ENCODE measurements at places on chromosomes 1 and 21. TPM values are rescaled to one million over a fixed set of nuclear protein-coding genes. Genes with fewer than 3 reads are reported as not detected.

ITLN1 gene
- total RNA-seq: not detected

KIF26B gene
- 0.11 TPM for total RNA-seq

CATSPERE gene
- total RNA-seq: 1.2 TPM

ECE1 gene
- total RNA-seq: 82.1 TPM

KCND3 gene
- total RNA-seq: not detected

KIF17 gene
- 1.2 TPM for total RNA-seq

- no peaks in the 10 kb centered on the region for H3K36me3 ChIP-seq
- no peaks in the 10 kb centered on the region for H3K27me3 ChIP-seq
- no peaks in the 10 kb centered on the region for H3K4me1 ChIP-seq
- H3K27ac ChIP-seq: no peak overlapping the region
- DNase-seq: no peak
Measured at GRCh38 chr1:177208920-177209319, 38.2 kb downstream of the BRINP2 start.

GRCh38 chr21:45513003-45513717 is 29.1 kb downstream of the SLC19A1 start:
- H3K4me1 ChIP-seq: peaks cover 55% of the 10 kb centered on the region
- H3K36me3 ChIP-seq: 0 out of 2 replicates have a peak, but pooled peaks cover under 1% of the 10 kb centered on the region
- no peak overlapping the region for H3K4me3 ChIP-seq
- H3K27me3 ChIP-seq: no peaks in the 10 kb centered on the region

GRCh38 chr1:246333855-246334254 is 173.2 kb downstream of the SMYD3 start:
- H3K27ac ChIP-seq: no peak overlapping the region
- H3K4me3 ChIP-seq: no peak overlapping the region
- no peaks in the 10 kb centered on the region for H3K4me1 ChIP-seq
- no peak for DNase-seq

DNA sequence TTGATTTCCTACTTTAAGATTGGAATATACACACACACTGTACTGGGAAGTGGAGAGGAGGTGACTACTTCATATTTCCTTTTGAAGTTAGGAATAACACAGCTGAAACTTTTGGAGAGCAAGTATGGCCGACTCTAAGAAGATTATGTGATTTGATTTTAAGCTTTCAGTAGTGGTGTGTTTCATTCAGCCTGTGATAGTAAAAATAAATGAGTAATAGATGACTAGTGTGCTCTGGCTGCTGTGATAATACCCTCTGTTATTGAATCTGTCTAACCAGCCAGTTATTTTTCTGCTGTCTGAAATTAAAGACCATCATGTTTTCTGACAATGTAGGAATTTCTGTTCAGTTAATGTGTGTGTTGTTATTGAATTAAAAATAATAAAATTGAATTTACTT is 48.3 kb downstream of the CTTNBP2NL start:
- no peak for DNase-seq
- no peak overlapping the region for H3K4me3 ChIP-seq
- H3K36me3 ChIP-seq: peaks cover 5% of the 10 kb centered on the region
- H3K27ac ChIP-seq: no peak overlapping the region

DNA sequence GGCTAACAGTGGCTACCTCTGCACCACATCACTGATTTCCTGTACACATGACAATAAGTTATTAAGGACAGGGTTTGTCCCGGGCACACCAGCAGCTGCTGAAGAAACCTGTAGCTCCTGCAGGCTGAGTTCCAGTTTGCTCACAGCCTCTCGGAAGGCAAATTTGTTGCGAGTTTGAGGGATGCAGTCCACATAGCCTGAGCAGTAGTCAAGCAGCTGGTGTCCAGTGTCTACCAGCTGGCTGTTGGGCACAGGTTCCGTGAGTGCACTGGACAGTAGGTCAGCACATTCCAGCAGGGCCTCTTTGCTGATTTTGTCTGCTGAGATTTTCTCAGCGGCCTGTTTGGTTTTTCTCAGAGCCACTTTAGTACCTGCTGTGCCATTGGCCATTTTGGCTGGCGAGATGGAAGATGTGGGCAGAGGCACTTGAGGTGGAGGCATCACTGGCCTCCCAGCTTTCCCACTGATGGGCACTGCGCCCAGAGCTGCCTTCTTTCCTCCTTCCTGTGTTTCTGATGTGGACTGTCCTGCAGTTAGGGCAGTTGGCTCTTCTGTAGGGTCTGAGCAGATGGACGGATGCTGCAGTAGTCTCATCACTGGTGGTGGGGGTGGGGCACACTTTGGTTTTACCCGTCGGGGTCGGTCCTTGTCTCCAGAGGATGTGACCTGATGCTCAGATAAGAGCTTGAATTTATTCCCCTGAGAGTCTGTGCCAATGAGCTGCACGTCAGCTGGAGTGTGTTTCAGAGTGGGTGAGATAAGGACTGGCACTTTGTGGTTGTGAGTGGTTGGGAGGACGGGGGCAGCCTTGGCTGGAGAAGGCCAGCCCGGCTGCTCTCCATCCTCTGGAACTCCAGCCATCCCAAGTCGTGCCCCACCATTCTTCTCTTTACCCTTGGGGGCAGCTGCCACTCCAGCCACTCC is 26.1 kb downstream of the TOR3A start:
- H3K36me3 ChIP-seq: peaks cover 23% of the 10 kb centered on the region
- DNase-seq: no peak
- no peaks in the 10 kb centered on the region for H3K4me1 ChIP-seq
- no peak overlapping the region for H3K27ac ChIP-seq
